ENCODE measurements at places on chromosomes 12 and 14.

- DNase-seq, result no peak
Observed at GRCh38 chr12:45076417-45077026, 25.6 kb upstream of the DBX2 start.

GRCh38 chr12:104496336-104496735, 39.6 kb downstream of the CHST11 start:
- no peak for DNase-seq

DNA sequence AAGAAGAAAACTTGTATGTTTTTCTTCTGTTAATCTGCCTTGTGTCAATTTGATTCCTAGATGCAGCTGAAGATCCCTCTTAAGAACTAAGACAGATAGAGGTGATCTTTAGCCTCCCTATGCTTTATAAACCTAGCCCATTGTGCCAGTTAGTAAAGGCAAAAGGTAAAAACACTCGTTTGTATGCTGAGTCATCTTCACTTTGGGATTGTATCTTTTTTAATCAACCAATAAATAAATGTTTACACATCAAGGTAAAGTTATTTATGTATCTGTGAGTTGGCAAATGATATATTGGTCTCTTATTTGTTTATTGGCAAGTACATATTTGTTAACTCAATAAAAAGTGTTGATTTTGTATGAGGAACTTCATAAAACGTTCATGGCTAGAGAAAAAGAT, 165.9 kb upstream of the AMIGO2 start:
- no peak for DNase-seq

GRCh38 chr12:28966046-28966780, 182.9 kb upstream of the FAR2 start:
- no peak for DNase-seq

- no peak for DNase-seq
Observed at GRCh38 chr14:103294091-103294490, 39.9 kb upstream of the EIF5 start.

GRCh38 chr12:61369241-61369910, 890.8 kb upstream of the USP15 start:
- no peak for DNase-seq

GRCh38 chr12:107440606-107441005, 245.0 kb upstream of the PWP1 start:
- DNase-seq, result no peak

- no peak for DNase-seq
Observed at GRCh38 chr14:103022002-103022684, 35.2 kb downstream of the CDC42BPB start.

DNA sequence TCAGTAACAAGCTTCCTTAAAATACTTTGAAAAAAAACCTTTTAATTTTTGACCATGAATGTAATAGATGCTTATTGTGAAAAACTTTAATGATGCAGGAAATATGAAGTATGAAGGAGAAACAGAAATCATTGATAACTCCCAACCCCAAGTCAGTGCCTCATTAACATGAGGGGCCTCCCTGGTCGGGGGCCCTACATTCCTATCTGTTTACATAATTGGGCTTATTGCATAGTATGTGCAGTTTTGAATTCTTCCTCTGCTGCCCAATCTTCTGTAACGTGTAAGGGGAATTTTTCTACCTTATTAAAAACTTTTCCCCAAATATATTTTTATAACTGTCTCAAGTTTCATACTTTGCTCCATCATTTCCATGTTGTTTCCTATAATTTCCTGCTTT, 63.0 kb downstream of the SLC25A47 start:
- DNase-seq, result no peak

- DNase-seq, result no peak
Observed at GRCh38 chr12:45257185-45257930, 41.5 kb downstream of the ANO6 start.

GRCh38 chr14:55267820-55268219, 3.4 kb upstream of the FBXO34 start:
- no peak for DNase-seq

DNA sequence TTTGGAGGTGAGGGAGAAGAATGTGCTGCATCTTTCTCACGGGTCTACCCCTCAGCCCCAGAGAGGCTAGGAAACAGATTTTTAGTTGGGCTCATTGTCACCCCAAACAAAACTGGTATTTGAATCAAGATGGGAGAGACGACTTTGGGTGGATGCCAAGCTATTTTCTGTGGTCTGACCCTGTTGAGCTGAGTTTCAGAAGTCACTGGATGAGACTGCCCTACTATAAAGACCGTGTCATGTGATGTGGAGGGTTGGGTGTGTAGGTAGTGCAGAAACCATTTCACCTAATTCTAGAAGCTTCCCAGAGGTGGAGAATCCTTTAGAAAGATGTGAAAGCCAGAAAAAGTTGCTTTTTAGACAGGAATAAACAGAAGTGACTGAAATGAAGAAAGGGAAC, 60.2 kb downstream of the IFT43 start:
- DNase-seq, result no peak
